ENCODE measurements at places on chromosomes 1 and 21.
A peak's percentile ranks its signal among the peaks of the same experiment; 100 is the strongest.

DNA sequence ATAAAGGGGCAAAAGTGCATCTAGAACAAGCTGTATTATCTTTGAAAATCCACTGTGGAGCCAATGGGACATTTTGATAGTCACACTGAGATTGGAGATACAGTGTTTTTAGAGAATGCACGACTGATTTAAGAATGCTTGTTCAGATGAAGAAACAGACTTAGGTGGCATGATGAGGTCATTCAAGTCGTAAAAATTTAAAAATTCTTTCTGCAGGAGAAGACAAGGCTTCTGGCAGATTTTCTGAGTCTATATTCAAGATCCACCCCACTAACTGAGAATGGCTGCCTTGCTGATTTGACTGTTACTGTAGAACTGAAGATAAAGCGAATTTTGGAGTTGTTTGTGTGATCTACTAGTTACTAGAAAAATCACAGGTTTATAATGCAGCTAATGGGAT lies 310.6 kb downstream of the LRRC7 start:
- DNase-seq: no peak

GRCh38 chr1:157369808-157370521 lies 182.3 kb downstream of the FCRL5 start:
- DNase-seq: no peak

DNA sequence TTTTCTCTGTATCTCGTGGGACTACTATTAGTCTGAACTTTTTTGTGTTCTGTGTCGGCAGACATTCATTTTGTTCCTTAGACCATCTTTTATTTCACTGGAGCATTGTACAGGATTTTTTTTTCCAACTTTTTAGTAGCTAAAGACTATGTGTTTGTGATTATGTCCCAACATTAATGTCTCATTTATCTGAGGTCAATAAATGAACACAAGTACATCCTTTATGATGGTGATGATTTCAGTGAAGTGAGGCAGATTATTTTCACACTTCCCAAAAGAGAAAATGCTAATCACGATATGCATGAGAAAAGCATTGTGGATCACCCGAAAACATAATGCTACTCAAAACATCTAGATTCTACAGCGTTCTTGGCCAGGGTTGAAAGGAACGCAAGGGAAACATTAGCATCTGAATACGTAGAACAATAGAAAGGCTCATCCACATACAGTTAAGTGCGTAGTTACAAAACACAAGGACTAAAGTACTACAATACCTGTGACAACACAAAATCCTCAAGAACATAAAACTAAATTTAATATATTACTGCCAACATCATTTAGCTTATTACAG lies 981.7 kb upstream of the NCAM2 start:
- no peak for DNase-seq

DNA sequence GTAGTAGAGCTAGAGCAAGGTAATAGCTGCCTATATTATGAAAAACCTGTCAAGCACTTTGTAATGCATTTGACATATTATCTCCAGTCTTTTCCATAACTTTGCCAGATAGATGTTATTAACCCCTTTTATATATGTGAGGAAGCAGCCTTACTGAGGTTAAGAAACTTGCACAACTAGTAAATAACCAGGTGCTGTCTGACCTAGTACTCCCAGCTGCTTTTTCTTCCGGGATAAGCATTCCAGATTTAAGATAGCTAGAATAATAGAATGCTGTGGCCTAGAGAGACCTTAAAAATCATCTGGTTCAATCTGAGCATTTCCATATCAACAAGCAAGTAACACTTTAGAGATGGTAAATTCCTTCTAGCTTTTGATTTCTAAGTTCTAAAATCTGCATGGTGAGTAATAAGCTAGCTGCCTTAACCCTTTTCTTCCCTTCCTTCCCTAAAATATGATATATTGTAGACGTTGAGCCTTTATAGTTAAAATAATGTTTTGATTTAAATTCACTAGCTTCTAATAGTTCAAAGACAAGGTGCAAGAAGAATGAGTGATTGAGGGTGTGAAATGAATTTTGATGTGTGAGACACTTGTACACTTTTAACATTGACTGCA lies 1.8 kb downstream of the SH3GLB1 start:
- no peak for DNase-seq

- DNase-seq: no peak
These were observed 248.7 kb downstream of the TTLL7 start for GRCh38 chr1:83750201-83750600.

- peak; percentile 38 for DNase-seq
These were observed 1.2 kb downstream of the HHIPL2 start for GRCh38 chr1:222546548-222547259.

DNA sequence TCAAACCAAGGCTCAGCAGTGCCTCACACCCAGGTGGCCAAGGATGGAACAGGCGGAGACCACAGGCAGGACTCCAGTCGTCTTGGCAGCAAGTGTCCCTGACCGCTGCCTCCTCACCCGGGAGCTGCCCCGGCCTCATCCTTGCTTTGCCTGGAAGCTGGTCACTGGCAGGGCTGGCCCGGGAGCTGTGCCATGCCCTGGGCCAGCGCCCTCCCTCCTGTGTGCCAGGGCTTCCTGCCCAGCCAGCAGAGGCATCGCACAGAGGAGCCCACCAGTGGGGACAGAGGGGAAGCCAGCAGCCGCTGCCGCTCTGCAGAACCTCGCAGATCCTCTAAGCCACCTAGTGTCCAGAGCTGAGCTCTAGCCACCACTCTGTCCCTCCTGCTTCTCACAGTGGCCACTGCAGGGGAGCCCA lies 7.8 kb downstream of the CASZ1 start:
- no peak for DNase-seq

- no peak for DNase-seq
These were observed 413.1 kb downstream of the PTPRU start for GRCh38 chr1:29649189-29650040.

DNA sequence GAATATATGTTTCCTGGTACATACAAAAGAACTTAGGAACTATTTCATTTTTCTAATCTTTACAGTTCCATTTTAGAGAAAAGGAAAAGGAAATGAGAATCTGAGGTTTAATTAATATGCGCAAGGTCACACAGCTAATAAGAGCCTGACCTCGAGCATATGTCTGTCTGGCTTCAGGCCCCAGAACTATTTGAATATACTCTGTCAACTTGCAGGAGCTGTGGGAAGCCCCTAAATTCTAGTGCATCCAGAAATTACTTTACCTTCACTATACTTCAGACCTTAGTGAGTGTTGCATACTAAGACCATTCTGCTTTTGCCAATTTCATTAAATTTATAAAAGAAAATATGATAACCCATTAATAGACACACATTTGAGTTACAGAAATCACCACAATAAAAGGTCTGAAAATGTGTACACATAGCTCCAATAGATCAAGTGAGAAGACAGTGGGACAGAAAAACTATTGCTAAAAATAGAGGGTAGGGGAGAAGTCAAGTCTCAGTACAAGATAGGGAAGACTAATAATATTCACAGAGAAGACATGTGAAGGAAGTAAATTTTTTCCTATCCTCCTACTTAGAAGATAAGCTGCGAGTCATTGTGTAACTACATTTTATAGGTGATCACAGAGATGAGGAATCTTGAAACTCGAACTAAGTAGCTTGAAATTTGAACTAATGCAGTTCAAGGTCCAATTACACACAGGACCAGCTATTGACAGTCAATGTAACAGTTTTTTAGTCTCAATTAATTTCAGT lies 3.8 kb downstream of the RGS13 start:
- no peak for DNase-seq

DNA sequence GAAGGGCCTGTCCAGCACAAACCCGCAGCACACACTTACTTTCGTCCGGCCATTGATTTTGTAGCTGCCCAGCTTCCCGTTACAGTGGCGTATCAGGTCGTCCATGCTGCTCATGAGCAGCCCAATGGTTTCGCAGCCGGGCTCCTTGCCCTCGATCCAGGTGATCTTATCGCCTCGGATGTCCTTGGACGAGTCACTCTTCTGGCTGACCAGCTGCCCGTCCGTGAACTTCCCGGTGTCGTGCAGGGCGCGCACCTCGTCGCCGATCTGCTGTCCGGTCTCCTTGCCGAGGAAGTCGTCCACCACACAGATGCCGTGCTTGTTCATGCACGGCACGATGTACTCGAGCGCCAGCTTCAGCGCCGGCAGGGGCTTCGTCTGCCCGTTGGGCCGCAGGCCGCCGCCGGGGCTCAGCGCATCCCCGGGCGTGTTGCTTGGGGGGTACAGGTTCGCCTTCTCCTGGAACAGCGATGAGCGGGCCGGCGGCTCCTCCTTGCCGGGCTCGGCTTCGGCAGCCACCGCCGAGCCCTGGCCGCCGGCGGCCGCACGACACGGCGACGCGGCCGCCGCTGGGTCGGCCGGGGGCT lies 1.0 kb downstream of the EGLN1 start:
- no peak for DNase-seq

- DNase-seq: peak; percentile 80
These were observed 53.4 kb downstream of the ZBTB18 start for GRCh38 chr1:244104309-244105060.

GRCh38 chr1:7389906-7390603 lies 381.0 kb upstream of the VAMP3 start:
- DNase-seq: no peak

DNA sequence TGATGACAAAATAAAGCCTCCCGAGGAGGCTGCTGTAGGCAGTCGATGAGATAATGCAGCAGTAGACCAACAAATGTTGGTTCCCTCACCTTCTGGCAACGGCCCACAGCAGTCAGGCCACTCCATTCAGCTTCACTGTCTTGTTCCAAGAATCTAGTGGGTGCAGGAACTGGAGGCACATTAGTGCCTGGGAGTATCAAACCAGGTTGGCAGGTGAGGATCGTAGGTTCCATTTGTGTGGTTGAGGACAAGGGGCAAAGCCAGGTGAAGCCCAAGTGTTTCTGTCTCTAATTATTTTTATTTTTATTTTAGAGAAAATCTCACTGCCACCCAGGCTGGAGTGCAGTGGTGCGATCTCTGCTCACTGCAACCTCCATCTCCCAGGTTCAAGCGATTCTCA lies 13.3 kb downstream of the FBXO2 start:
- DNase-seq: no peak

- DNase-seq: no peak
These were observed 153.0 kb downstream of the KCTD3 start for GRCh38 chr1:215720126-215720525.

DNA sequence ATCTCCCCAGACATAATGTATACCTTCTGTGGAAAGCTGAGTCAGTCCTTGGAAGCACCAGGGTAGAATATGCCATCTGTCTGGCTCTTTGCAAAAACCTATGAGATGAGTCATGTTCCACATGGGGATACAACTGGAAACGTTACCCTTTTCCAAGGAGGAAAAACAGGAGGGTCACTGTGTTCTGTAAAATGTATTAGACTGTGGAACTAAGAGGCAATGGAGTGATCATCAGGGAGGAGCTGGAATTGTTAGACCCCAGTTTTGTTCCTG lies 16.1 kb upstream of the PSMD4 start:
- DNase-seq: no peak

- DNase-seq: no peak
These were observed 1.0 kb downstream of the SH3BP5L start for GRCh38 chr1:248824701-248825100.

DNA sequence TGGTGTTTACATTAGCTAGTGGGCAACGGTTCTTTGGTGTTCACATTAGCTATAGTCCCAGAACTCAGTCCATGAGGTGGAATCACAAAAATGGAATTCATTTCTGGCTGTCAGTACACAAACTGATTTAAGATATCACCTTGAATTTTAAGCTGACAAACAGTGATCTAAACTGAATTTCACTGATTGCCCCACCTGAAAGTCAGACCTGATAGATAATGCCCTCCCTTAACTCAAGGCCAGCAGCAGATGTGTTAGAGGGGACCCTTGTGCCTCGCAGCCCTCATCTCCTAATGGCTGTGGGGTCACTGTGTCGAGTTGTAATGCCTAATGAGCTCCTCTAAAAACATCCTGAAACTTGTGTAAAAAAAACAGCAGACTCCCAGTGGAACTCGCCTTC lies 8.6 kb downstream of the ARF1 start:
- DNase-seq: no peak

Data from GOT3 (cell line).